ENCODE measurements at places on chromosomes 2 and 18. TPM values are rescaled to one million over a fixed set of nuclear protein-coding genes. Genes with fewer than 3 reads are reported as not detected.

The KYNU gene
- total RNA-seq: 11.3 TPM

The MOGAT1 gene
- total RNA-seq: not detected

- no peak for DNase-seq
Observed at GRCh38 chr18:47821314-47821713, 109.1 kb downstream of the SMAD2 start.

- DNase-seq: no peak
Observed at GRCh38 chr18:77199707-77200106, 49.9 kb upstream of the GALR1 start.

DNA sequence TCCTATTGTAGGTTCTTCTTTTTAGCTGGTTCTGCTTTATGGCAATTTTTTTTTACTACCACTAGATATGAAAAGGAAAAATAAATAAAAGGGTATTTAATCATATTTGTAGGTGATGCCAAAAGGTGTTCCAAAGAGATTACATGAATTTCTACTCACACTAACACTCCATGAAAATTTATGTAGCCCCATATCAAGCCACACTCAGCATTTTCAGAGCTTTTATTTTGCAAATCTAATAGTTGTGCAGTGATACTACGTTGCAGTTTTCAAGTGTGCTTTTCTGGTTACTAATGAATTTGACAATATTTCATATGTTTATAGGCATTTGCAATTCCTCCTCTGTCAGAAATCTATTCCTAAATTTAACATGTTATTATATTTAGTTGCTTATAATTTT is 363.9 kb upstream of the TMEFF2 start:
- DNase-seq: no peak

DNA sequence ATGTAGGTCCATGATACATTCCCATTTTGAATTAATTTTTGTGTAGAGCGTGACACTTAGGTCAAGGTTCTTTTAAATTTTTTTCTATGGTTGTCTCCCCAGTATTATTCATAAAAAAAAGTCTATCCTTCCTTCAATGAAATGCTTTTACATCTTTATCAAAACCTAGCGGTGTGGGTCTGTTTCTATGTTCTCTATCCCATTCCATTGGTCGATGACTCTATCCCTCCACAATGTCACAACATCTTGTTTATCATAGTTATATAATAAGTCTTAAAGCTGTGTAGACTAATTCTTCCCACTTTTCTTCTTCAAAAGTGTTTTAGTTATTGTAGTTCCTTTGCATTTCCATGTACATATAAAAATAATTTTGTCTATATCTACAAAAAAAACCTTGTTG is 47.2 kb upstream of the GPR17 start:
- peak; percentile 31 for DNase-seq

GRCh38 chr2:54384301-54385203 is 71.6 kb upstream of the SPTBN1 start:
- DNase-seq: no peak

GRCh38 chr18:61655630-61656029 is 237.2 kb downstream of the RNF152 start:
- no peak for DNase-seq

DNA sequence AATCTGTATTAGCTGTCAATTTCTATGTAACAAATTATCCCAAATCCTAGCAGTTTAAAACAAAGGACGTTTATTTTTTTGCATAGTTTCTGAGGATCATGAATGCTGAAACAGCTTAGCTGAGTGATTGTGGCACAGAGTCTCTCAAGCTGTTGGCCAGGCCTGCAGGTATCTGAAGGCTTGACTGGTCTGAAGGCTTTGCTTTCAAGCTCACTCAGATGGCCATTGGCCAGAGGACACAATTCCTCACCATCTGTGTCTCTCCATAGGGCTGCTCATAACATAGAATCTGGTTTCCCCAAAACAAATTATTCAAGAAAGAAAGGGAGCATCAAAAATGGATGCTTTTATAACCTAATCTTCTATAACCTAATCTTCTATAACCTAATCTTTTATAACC is 33.7 kb downstream of the UNC80 start:
- no peak for DNase-seq

The RGPD8 gene
- 1.4 TPM for total RNA-seq

GRCh38 chr18:51726614-51727013 is 529.1 kb upstream of the MEX3C start:
- no peak for DNase-seq

DNA sequence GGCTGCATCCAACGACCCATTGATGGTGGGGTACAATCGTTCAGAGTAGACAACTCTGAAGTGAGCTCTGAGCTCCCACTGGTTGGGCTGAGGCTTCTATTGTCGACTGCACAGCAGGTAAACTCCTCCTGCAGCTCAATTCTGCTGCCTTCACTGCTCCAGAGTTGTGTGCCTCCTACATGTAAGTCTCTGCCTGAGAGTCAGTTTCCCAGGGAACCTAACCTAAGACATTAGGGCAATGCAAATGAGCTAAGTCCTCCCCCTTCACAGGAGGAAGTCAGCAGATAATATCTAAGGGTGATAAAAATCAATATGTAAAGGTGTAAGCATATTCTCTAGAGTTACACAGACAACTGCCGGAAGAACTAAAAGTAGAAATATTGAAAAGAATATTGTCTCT is 22.5 kb upstream of the ACYP2 start:
- no peak for DNase-seq

The BCL2 gene
- not detected for total RNA-seq
